ENCODE measurements at places on chromosomes 16 and 17.

DNA sequence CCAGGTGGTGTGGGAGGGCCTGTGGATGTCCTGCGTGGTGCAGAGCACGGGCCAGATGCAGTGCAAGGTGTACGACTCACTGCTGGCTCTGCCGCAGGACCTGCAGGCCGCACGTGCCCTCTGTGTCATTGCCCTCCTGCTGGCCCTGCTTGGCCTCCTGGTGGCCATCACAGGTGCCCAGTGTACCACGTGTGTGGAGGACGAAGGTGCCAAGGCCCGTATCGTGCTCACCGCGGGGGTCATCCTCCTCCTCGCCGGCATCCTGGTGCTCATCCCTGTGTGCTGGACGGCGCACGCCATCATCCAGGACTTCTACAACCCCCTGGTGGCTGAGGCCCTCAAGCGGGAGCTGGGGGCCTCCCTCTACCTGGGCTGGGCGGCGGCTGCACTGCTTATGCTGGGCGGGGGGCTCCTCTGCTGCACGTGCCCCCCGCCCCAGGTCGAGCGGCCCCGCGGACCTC, 798 bp downstream of the CLDN9 start:
- no peak for DNase-seq

- DNase-seq, result no peak
These were observed 20.6 kb upstream of the SNTB2 start for GRCh38 chr16:69166221-69166833.

DNA sequence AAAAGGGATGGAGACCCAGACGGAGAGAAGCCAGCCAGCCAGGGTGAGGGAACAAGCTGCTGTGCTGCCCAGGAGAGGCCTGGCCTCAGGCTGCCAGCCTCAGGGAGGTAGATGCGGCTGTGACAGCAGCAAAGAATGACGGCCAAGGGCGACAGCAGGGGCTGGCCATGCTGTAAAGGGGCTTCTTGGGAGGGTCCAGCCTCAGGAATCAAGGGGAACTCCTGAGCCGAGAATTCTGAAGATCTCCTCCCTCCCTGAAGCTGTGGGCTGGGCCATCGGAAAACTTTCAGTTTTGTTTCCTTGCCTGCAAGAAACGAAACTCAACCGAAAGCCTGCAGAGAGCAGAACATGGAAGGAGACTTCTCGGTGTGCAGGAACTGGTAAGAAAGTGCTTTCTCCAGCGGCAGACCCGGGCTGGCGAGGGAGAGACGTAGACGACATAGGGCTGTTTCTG, at the start of gene XAF1:
XAF1 (plus strand) TSS at position 316 of the 454 bp plus-strand sequence; CDS start at position 349, 33 bp downstream.
- peak; percentile 13 for DNase-seq

GRCh38 chr17:51512220-51512907, 252.0 kb downstream of the UTP18 start:
- DNase-seq, result no peak

DNA sequence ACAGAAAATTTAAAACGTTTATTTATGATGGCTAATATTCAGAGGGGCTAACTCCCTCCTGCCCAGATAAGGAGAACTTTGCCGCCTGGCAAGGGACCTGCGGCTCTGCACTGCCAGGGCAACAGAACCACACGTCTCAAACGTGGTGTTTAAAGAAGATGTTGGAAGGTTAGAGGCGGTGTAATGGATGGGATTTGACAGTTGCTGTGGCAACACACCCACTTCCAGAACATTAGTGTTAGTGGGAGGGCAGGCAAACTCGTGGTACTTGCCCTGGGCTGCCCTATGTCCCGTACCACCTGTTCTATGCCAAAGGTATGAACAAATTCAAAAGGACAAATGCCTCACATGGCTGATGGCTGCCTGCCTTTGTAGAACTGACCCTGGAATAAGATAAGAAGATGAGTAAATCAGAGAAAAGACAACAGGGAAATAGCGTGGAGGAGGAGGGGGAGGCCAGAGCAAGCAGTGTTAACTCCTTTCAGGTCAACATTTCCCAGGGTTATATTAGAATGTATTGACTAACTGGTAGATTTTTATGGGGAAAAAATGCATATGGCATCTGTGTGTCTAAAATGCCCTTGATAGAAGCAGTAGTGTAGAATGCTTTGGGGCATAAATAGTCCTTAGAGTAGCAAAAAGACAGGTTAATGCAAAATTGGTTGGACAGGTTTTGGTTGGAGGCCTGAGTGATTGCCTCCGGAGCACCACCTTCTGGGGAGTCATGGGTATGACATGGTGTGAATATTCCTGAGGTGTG, 30.8 kb downstream of the HLF start:
- peak; percentile 42 for DNase-seq

GRCh38 chr17:81577278-81578000, 25.3 kb upstream of the FAAP100 start:
- peak; percentile 93 for DNase-seq

DNA sequence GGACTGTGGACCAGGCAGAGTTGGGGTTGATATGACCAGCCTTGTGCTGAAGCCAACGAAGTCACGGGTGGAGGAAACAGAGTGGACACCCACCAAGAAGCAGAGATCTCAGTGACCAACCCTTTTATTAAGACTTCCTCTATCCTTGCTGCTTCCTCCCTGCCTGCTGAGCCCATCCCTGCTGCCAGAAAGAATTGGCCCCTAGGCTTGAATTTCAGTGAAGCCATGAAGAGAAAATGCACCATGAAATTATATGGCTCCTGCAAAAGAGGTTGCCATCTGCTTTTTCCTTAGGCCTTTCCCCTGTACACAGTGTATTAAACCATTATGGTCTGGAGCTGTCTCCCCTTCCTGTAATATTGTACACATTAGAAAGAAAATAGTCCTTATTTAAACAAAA, 246.7 kb downstream of the HS3ST3B1 start:
- DNase-seq, result no peak

GRCh38 chr17:38996660-38997337, 29.6 kb upstream of the FBXO47 start:
- DNase-seq, result no peak

GRCh38 chr16:59295993-59296736, 562.0 kb upstream of the GOT2 start:
- no peak for DNase-seq

DNA sequence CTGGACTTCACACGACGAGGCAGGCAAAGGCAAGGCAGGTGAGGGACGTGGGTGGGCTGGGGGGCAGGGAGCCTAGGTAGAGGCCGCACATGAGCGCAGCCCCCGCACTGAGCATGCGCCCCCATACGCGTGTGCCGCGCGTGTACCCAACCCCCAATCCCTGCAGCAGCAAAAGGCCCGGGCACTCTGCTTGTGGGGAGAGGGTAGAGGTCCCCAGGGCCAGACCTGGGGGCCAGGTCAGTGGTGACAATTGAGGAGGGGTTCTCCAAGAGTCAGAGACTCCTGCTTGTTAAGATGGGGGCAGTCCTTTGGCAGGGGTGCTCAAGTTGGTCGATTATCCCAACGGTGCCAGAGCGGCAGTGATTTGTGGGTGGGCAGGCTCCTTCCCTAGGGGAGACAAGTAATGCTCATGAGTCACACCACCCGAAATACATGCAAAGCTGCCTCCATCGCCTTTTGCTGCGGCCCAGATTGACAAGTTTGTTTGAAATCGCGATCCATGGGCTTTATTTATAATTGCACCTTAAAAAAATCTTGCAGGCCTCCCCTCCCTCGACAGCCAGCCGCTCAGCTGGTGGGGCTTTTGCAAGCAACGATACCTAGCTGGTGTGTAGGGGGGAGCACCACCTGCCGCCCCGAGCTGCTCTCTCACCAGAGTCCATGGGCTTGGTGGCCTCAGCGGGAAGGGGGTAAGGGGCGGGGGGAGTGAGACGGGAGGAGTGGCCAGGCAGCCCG, 1.1 kb upstream of the GIT1 start:
- no peak for DNase-seq

DNA sequence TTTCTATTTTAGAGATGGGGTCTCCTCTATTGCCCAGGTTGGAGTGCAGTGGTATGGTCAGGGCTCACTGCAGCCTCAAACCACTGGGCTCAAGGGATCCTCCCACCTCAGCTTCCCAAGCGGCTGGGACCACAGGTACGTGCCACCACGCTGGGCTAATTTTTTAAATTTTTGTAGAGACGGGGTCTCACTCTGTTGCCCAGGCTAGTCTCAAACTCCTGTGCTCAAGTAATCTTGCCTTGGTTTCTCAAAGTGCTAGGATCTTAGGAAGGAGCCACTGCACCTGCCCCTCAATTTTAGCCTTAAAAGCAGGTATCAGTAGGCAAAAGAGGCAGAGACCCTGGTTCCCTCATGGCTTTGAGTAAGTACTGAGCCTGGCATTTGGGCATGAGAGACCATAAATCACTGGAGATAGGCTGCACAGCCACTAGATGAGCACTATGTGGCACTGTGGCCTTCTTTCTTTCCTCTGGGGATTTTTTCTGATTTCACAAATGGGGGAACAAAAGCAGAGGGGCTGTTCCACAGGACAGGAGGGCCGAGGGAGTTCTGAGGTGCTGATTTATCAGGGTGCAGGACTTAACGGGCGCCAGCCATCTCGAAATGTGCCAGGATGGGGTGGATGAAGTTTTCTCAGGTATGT, 82.2 kb downstream of the PLXDC1 start:
- peak; percentile 80 for DNase-seq

DNA sequence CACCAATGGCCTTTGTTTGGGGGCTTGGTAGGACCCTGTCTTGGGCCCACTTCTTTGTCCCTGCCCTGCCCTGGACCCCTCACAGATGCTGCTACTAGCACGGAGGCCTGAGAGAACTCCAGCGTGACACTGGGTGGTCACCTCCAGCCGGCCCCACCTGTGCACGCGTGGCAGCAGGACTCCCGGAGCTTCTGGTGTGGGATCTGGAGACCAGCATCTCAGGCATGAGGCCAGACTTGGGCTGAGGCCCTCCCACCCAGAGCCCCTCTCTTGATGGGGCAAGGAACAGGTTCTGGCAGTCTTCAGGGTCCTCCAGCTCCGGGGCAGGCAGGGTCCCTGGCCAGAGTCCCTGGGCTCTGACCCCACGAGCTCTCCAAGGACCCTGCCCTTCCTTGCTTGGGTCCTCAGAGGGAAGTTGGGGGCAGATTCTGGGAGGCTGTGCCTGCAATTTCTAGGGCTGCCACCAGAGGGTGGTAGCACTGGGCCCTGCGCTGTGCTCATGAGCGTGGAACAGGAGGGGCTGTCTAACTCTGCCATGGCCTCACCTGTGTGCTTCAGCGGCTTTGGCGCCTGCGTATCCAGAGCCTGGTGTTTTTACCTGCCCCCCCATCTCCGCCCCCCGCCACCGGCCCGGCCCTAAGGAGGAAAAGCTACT, 3.1 kb upstream of the BAIAP3 start:
- DNase-seq, result peak; percentile 11

DNA sequence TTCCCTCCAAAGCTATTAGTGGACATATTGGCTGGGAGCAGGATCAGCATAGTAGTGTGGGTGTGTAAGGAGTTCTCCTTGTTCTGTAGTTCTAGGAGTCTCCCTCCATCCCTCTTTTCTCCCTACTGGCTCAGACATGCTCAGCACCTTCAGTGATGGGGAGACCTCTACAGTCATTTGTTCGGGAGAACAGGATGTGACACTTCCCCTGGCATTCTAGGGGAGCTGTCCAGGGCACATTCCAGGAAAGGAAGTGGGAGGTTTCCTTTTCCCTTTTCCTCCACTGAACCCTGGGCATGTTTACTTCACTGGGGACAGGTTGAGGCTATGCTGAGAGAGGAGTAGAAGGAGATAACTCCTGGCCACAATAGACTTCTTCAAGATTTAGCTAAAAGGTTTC, 86.5 kb downstream of the MYH13 start:
- no peak for DNase-seq

- no peak for DNase-seq
These were observed 321.3 kb downstream of the SEC14L1 start for GRCh38 chr17:77462090-77462489.

DNA sequence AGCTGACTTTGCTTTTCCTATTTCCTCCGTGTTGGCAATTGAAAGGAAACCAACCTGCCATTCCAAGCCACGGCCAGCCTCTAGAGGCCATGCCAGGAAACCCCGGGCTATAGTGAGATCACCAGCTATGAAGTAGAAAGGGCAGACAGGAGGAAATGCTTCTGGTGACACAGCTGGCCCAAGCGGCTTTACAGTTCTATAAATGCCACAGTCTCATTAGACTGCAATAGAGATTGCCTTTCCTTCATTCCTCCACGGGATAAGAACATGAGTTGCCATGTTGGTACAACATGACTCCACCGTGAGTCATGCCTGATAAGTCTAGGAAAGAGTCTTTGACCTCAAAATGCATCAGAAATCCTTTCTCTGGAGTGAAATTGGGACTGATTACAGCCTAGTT, 384.9 kb downstream of the GRIN2A start:
- DNase-seq, result no peak

DNA sequence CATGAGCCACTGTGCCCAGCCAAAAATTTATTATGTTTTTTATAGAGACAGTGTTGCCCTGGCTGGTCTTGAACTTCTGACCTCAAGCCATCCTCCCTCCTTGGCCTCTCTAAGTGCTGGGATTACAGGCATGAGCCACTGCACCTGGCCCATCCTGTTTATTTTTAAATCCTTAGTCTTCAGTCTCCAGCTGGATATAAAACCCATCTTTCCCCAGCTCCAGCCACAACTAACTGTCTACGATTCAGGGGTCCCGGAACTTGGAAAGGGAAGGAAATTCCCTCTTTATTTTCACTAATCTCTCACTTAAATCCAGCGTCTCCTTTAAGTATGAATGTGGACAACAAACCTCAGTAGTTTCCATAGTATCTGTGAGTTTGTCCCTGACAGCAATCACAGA, 62.2 kb downstream of the IQCK start:
- no peak for DNase-seq

DNA sequence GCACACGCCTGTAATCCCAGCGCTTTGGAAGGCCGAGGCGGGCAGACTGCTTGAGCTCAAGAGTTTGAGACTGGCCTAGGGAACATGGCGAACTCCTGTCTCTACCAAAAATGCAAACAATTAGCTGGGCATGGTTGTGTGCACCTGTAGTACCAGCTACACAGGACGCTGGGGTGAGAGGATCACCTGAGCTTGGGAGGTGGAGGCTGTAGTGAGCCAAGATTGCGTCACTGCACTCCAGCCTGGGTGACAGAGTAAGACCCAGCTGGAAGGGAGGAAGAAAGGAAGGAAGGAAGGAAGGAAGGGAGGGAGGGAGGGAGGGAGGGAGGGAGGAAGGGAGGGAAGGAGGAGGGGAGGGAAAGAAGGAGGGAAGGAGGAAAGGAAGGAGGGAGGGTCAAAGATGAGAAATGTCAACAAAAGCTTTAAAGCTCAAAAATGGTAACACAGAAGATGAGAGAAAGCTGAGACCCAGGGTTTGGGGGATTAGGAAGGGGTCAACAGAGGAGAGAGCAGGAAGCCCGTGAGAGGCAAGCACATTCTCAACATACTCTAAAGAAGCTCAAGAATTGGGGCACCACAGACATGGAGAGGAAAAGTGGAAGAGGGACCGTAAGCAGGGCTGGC, 5.0 kb upstream of the KRT19 start:
- DNase-seq, result no peak

GRCh38 chr17:42681976-42682721, at the start of gene CNTNAP1:
TSS of gene CNTNAP1 (plus strand) at chr17:42682531. CDS start at chr17:42682830, 299 bp downstream.
- no peak for DNase-seq
